ENCODE measurements at places on chromosomes 3 and 15.

DNA sequence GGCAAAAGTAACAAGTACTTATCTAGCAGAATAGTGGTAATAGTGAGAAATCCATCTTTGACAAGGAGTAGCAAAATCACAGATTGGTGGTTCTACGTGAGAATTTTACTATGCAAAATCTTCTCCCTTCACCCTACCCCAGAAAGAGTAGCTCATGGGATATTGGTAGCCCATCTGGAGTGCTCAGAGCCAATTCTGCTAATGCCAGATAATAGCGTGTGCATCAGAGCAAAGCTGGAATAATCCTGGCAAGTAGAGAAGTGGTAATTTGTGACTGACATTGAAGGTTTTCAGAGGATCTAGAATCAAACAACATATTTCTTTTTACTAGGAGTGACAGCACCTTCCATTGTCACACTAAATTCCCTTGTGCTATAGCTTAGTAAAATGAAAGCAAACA lies 192.9 kb downstream of the ZBBX start:
- DNase-seq = no peak

GRCh38 chr3:16476636-16477035 lies 36.9 kb downstream of the RFTN1 start:
- no peak for DNase-seq

- no peak for DNase-seq
Measured at GRCh38 chr3:130979117-130979516, 47.5 kb downstream of the ASTE1 start.

DNA sequence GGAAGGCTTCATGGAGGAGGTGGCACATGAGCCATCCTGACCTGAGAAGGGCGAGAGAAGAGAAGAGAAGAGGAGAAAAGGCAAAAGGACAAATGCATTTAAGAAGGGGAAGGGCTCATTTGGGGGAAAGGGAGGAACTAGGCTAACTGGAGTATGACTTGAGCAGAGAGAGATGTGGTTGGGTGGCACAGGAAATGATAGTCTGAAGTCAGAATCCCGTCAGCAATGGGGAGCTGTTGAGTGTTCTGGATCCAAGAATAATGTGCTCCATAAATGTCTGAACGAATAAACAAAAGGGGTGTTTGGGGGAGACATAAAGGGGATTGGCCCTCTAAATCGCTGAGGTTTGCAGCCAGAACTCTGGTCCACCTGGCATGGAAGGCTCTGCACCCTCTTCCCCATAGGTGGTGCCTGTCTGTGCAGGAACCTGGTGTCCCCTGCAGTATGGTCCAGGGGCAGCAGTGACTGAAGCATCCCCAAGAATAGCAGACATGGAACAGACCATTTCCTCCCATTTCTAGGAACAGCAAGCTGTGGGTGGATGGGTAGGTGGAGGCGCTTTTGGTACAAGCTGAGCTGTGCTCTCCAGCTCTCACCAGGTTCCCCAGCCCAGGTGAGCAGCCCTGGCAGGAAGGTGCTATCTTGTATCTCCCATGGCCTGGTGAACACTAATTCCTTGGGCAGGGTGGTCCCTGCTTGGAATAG lies 15.2 kb downstream of the CORO2B start:
- DNase-seq = no peak
